ENCODE measurements at places on chromosomes 13 and 19.

DNA sequence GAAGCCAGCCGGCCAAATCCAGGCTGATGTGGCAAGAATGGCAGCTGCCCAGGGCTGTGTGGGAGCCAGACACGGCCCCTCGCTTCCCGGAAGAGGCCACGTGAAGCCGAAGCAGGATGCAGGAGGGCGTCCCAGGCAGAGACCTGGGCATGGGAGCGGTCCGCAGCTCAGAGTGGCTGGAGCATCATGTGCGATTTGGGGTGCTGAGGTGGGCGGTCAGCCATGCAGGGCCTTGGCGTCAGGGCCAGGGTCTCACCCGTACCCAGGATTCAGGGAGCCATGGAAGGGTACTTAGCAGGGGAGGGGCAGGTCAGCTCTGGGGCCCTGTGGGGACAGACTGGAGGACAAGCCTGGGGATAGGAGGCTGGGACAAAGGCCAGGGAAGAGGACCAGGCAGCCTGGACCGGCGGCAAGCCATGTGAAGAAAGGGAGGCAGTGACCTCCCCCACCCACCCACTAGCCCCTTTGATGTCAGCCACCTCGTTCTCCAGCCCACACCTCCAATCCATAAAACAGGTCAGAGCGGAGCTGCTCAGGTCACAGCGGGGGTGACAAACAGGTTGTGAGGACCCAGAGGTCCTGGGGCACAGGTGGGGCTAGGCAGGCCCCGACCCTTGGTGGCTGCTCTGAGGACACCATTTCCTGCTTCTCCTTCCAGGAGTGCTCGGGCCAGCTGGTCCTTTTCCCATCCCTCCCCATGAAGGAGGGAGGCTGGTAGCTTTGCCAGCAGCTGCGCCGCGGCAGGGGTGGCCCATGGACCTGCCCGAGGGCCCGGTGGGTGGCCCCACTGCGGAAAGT is 2.3 kb downstream of the KASH5 start:
- no peaks in the 10 kb centered on the region for H3K4me1 ChIP-seq
- no peak for DNase-seq
- H3K4me3 ChIP-seq = no peak overlapping the region
- peaks cover 13% of the 10 kb centered on the region for H3K27me3 ChIP-seq
- H3K27ac ChIP-seq = no peak overlapping the region
- H3K36me3 ChIP-seq = no peaks in the 10 kb centered on the region

- no peak overlapping the region for H3K27ac ChIP-seq
- H3K4me3 ChIP-seq = no peak overlapping the region
- H3K36me3 ChIP-seq = no peaks in the 10 kb centered on the region
- no peaks in the 10 kb centered on the region for H3K4me1 ChIP-seq
These were observed 60.5 kb upstream of the FAM216B start for GRCh38 chr13:42720858-42721219.

DNA sequence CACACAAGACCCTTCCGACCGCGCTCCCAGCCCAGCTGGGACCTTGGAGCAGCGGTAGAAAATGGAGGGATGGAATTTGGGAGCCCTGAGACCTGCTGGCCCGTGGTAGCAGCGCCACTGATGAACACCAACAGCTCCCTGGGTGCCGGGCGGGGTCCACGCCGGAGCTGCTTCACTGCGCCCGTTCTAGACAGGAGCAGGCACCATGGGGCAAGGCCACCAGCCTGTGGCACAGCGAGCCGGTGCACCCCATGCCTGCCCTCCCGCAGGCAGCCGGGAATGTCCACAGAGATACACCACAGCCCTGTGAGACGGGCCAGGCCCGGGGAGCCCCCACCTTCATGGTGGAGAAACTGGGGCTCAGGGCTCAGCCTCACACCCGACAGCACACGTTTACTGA is 9.9 kb upstream of the SHC2 start:
- DNase-seq = no peak
- H3K27ac ChIP-seq = no peak overlapping the region
- no peaks in the 10 kb centered on the region for H3K36me3 ChIP-seq
- peaks cover 11% of the 10 kb centered on the region for H3K27me3 ChIP-seq

DNA sequence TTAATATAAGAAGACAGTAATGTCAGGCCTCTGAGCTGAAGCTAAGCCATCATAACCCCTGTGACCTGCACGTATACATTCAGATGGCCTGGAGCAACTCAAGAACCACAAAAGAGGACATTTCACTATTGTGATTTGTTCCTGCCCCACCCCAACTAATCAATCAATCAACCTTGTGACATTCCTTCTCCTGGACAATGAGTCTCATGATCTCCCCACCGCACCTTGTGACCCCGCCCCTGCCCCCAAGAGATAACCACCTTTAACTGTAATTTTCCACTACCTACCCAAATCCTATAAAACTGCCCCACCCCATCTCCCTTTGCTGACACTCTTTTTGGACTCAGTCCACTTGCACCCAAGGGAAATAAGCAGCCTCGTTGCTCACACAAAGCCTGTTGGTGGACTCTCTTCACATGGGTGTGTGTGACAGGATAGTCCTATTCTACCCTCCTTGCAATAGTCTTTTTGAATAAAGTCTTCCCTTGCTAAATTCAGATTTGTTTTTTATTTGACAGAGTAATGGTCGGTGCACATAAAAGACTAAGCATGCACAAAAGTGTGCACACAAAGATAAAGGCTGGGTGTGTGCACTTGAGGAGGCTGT is 14.0 kb downstream of the CD70 start:
- no peak for DNase-seq
- no peak overlapping the region for H3K4me3 ChIP-seq
- H3K27me3 ChIP-seq = peaks cover 6% of the 10 kb centered on the region
- H3K27ac ChIP-seq = no peak overlapping the region
- no peaks in the 10 kb centered on the region for H3K36me3 ChIP-seq
- H3K4me1 ChIP-seq = peaks cover 19% of the 10 kb centered on the region

DNA sequence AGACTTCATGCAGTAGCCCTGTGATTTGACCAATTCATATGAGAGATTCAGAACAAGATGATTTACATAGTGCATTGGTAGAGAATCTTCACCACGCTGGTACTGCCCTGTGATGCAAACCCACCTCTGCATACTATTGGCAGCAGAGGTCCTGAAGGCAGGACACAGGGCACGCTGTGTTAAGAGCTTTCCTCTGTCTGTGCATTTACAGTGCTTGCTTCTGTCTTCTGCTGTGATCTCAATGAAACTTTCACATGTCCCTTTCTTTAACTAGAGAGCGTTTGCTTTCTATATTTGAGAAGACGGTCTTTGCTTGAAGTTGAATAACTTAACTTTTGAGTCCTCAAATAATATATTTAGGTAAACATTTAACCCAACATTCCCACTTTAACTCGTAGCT is 219.0 kb upstream of the SPRY2 start:
- H3K4me1 ChIP-seq = no peaks in the 10 kb centered on the region
- no peaks in the 10 kb centered on the region for H3K27me3 ChIP-seq
- no peak for DNase-seq
- no peak overlapping the region for H3K27ac ChIP-seq
- H3K4me3 ChIP-seq = no peak overlapping the region
- H3K36me3 ChIP-seq = no peaks in the 10 kb centered on the region

- H3K36me3 ChIP-seq = peaks cover 37% of the 10 kb centered on the region
- H3K4me3 ChIP-seq = no peak overlapping the region
- H3K27me3 ChIP-seq = no peaks in the 10 kb centered on the region
- peaks cover 8% of the 10 kb centered on the region for H3K4me1 ChIP-seq
- no peak overlapping the region for H3K27ac ChIP-seq
These were observed 13.2 kb downstream of the SPART start for GRCh38 chr13:36332986-36333385.

DNA sequence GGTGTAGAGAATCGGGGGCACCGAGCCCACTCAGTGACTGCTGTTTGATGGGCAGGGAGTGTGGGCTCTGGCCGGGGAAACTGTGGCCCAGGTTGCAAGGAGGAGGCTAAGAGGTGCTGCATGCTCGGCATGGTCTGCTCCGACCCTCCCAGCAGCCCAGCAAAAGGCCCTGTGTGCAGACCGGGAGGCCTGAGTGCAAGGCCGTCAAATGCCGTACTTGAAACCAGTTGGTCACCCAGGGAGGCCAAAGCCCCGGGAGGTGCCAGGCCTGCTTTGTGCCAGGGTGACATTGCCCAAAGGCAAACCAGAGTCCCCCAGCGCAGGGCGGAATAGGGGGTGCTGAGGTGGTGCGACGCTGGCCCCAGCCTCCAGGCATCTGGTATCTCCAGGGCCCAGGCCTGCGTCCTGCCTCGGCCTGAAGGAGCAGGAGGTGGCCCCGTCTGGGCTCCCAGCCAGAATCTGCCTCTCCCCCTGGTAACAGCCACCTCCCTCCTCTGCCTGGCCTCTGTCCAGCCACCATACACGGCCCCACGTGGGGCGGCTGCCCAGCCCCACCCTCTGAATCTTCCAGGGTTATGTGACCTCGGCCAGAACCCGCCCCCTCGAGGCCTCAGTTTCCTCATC is 4.0 kb downstream of the PIK3R2 start:
- peak; percentile 87 for DNase-seq
- H3K27me3 ChIP-seq = no peaks in the 10 kb centered on the region
- peak overlapping the region; percentile 54 for H3K27ac ChIP-seq
- no peak overlapping the region for H3K4me3 ChIP-seq
- peaks cover 77% of the 10 kb centered on the region for H3K4me1 ChIP-seq
- peaks cover 2% of the 10 kb centered on the region for H3K36me3 ChIP-seq

DNA sequence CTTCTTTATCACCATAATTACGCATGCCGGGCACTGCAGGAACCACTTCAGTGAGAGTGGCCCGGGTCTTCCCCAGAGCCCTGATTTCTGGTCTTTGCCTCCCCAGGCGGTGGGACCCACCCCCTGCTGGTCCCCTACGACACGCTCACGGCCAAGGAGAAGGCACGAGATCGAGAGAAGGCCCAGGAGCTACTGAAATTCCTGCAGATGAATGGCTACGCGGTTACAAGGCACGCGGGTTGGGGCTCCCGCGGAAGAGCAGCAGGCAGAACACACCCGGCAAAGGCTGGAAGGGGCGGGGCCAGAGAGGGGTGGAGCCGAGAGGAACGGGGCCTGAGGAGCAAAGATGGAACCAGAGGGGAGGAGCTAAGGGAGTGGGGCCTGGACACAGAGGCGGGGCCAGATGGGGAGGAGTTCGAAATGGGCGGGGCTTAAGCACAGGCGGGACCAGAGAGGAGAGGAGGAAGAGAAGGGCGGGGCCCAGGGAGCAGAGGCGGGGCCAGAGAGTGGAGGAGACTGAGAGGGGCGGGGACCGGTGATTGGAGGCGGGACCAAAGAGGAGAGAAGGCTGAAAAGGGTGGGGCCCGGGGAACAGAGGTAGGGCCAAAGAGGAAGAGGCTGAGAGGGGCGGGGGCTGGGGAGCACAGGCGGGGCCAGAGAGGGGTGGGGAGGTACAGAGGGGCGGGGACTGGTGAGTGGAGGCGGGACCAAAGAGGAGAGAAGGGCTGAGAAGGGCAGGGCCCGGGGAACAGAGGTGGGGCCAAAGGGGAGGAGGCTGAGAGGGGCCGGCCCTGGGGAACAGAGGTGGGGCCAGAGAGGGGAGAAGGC is 73.4 kb downstream of the RYR1 start:
- DNase-seq = peak; percentile 93
- no peaks in the 10 kb centered on the region for H3K36me3 ChIP-seq
- peaks cover 3% of the 10 kb centered on the region for H3K27me3 ChIP-seq
- no peak overlapping the region for H3K4me3 ChIP-seq

DNA sequence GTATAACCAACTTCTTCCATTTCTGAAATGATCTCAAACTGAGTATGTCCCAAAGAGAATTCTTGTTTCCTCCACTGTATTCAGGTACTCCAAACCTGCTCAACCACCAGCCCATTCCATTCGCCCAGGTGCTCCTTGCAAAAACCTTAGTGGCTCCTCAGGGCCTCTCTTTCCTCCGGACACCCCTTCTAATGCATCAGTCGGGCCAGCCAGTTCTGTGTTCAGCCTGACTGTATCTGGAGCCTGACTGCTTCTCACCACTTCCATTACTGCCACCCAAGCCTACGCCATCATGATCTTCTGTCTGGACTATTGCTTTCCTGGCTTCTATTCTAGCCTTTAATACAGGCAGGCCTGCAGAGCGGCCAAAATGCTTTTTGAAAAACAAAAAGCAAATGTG is 1.5 kb downstream of the PHF11 start:
- H3K27ac ChIP-seq = no peak overlapping the region
- H3K4me3 ChIP-seq = no peak overlapping the region
- H3K27me3 ChIP-seq = no peaks in the 10 kb centered on the region

DNA sequence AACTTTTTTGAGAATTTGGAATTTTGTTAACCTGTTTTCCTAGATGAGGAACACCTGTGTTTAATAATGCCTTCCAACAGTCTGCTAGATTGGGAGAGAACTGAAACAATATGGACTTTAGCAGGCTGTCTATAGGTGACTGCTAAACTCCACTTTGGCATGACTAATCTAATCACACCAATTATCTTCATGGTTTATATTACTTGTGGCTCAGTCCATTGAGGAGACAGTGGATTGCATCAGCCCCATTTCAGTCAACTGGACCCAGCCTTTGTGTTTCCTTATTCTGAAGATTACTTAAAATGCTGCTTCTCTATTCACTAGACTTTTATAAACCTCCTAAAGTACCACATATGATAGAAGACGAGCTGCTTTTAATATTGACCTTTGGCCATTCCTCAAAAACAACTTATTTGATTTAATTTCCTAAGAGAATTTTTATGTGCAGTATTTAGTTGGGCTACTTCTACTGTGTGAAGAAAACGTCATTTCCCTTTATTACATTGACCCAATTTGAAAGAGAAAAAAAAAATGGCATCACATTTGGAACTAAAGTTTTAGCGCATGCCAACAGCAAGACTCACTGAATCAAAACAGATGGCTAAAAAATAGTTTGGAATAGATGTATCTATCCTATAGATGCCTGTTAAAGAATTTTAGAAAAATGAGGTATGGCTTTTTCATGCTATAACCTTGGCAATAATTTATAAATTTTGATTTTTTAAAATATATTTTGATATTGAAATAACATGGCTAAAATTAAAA is 295.8 kb downstream of the NDFIP2 start:
- H3K4me3 ChIP-seq = no peak overlapping the region
- DNase-seq = no peak
- H3K27me3 ChIP-seq = no peaks in the 10 kb centered on the region
- peaks cover 10% of the 10 kb centered on the region for H3K4me1 ChIP-seq
- H3K36me3 ChIP-seq = no peaks in the 10 kb centered on the region
- H3K27ac ChIP-seq = no peak overlapping the region

Measured in suprapubic skin (tissue), 4 donors.